Subcutaneous preadipocyte (primary cell): ENCODE measurements at places on chromosomes 1 and 21. TPM values are rescaled to one million over a fixed set of nuclear protein-coding genes. Genes with fewer than 3 reads are reported as not detected.

The RNASEL gene
- total RNA-seq, result 4.1 and 7.7 TPM in 2 replicates

The OR14K1 gene
- total RNA-seq, result not detected in 2 replicates

The ATF6 gene
- 18.0 and 19.0 TPM in 2 replicates for total RNA-seq

The DDAH1 gene
- 70.9 and 76.6 TPM in 2 replicates for total RNA-seq

The CYP4B1 gene
- total RNA-seq, result not detected in 2 replicates

The SLFNL1 gene
- under 0.01 and 0.20 TPM in 2 replicates for total RNA-seq

The LEPROT gene
- 39.1 and 44.8 TPM in 2 replicates for total RNA-seq

The PTBP2 gene
- total RNA-seq, result 17.6 and 18.0 TPM in 2 replicates
